ENCODE measurements at places on chromosomes 1 and 21. TPM values are rescaled to one million over a fixed set of nuclear protein-coding genes. Genes with fewer than 3 reads are reported as not detected.

- DNase-seq: no peak
Observed at GRCh38 chr21:17462276-17462981, 50.4 kb upstream of the CXADR start.

DNA sequence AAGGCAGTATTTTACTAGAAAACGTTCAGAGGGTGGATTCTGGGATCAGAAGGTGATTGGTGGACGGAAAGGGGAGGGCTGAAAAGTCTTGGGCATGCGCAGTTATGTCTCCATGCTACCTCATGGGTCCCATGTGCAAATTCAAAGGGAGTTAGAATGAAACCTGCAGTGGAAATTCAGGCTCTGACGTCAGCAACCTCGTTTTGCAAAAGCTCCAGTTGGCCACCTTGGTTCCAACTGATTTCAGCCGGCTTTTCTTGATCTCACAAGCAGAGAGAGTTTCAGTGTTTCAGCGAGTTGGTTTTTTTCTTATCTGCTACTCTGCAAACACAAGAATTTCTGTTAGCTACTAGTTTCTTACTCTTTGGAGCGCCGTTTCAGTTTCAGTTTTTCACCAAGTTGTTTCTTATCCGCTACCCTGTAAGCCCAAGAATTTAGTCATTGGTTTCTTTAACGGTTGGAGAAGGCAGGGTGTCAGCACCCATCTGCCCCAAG, 69.8 kb upstream of the PGBD5 start:
- no peak for DNase-seq

The TAS1R3 gene
- 2.0 TPM for total RNA-seq

The ST6GALNAC3 gene
- total RNA-seq: 1.5 TPM

The ZNF695 gene
- total RNA-seq: not detected

GRCh38 chr1:9449976-9450696, 89.1 kb upstream of the SLC25A33 start:
- DNase-seq: no peak

DNA sequence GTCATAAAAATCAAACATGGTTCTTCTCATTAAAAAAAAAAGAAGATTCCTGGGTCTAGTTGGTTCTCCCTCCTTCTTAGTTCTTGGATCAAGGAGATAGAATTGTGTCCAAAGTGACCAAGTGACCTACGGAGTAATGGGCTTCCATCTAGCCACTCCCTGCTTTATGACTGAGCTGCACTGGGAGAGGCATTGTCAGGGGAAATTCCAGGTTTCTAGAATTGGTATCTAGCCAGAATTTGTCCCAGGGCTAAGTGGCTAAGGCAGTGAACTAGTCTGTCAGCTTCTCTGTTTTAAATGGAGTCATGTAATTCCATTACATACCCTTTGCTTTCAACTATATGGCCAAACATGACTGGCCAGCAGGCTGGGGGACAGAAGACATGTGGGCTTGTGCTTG, 40.1 kb upstream of the ERG start:
- no peak for DNase-seq

DNA sequence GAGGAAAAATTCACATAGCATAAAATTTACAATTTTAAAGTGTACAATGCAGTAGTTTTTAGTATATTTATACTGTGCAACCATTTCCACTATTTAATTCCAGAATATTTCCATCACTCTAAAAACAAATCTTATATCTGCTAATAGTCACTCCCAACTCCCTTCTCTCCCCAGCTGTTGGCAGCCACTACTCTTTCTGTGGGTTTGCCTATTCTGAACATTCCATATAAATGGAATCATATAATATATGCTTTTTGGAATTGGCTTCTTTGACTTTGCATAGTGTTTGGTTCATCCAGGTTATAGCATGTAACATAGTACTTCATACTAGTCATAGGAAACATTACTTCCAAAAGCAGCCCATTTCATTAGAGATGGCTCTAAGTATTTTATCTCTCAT, 25.0 kb upstream of the TMEM39B start:
- DNase-seq: no peak

The HPCA gene
- total RNA-seq: not detected

The LCE3E gene
- total RNA-seq: not detected

DNA sequence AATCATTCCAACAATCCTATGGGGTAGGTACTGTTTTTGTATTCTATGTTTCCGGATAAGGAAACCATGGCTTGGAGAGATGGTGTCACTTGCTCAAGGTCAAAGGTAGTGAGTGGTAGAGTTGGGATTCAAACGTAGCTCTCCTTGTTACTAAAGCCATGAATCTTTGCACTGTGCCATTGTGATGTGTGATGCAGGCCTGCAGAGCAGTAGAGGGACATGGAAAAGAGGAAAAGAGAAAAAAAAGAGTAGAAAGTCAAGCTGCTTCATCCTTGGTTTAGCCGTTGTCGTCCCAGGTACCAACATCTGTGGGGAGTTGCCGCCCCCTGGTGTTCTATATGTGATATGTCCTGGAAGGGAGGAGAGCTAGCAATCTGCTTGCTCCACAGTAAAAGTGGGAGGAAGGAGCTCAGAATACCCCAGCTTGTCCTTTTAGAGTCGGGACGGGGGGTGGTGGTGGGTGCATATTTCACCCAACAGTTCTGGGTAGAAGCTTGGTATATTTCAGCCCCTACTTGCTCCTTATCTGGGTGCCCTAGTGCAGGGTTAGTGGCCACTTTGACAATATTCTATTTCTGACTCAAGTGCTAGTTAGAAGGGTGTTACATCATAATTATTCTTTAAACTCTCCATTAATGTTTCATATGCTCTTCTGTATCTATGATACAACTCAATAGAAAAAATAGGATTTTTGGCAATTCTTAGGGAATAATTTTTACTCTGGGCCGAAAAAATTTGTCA, 98.4 kb downstream of the EBNA1BP2 start:
- peak; percentile 76 for DNase-seq

DNA sequence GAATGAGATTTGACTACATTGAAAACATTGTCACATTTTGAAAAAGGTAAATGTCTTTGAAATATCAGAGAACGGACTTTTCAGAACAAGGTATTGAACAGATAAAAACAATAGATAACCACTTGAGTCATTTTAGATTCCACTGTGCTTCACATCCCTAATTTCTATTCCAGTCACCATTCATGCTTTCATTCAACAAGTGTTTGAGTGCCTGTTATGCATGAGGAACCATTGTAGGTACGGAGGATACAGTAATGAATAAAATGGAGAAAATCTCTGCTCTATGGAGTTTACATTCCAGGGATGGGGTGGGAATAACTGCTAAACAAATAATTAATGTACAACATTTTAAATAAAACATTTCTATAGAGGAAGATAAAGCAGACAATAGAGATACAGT, 26.3 kb downstream of the ZMYM4 start:
- no peak for DNase-seq
